GDM1 (cell line): ENCODE measurements at places on chromosomes 6 and 20.

- no peak for DNase-seq
Measured at GRCh38 chr6:5950361-5950785, 56.4 kb downstream of the NRN1 start.

DNA sequence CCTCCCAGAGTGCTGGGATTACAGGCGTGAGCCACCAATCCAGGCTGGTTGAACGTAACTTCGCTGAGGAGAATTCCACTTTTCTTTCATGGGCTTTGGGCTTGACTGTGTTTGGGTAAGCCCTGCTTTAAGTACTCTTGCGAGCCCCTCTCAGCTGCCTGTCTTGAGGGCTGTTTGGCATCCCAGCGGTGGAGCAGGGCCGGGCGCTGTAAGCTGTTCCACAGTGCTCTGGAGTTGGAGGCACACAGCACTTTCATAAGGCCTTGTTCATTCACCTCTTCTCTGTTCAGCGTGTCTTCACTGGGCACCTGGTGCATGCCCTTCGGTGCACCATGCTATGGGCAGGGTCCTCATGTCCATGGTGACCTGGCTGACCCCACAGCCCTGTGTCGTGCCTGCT, 21.6 kb downstream of the PNLDC1 start:
- DNase-seq = no peak

DNA sequence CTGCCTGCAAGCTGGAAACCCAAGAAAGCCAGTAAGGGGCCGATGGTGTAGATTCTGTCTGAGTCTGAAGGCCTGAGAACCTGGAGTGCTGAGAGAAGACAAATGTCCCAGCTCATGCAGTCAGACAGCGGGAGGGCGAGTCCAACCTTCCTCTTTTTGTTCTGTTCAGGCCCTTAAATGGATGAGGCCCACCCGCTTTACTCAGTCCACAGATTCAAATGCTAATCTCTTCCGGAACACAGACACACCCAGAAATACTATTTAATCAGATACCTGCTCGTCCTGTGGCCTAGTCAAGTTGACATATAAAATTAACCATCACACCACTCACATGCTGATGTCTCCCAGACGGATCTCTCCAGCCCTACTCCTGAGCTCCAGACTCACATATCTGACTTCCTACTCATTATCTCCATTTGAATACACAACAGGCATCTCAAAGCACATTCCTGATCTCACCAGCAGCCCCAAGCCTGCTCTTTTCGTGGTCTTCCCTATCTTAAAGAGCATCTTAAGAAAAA, 26.7 kb upstream of the SRC start:
- no peak for DNase-seq

DNA sequence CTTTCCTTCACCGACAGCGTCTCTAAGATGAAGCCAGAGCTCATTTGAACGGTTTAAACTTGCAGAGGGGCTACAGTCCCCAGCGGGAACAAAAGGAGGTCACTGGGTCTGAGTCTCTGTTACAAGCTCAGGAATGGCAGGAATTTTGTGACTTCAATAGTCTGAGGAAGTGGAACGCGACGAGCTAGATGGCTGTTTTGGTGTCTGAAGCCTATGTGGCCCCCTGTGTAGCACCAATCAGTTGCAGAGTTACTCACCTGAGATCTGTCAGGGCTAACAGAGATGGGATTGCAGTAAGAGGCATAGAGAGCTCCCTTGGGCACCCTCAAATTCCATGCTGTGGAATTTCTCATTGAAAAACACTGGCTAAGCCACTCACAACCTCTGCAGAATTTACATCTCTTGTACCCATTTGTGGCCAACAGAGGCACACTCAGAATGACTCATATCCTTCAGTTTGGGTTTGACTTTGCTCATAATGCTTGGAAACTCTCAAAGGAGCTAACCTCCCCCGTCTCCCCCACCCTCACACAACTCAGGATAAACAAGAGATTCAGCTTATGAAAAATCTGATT, 7.1 kb upstream of the TCP11 start:
- DNase-seq = no peak

DNA sequence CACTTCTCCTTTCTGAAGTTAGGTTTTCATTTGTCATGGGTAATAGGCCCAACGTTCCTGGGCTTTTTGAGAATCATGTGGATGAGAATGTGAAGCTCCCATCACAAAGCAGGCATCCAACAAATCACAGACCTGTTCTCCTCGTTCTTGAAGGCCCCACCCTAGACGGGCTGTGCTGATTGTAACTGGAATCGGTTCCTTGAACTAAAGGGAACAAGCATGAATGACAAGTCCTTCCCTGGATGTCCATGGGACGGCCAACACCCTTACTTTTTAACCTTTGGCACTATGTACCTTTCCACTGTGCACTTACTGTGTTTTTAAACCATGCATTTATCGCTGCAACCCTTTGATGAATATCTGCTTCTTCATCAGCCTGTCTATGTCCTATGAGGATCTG, 438.2 kb downstream of the CD83 start:
- no peak for DNase-seq

DNA sequence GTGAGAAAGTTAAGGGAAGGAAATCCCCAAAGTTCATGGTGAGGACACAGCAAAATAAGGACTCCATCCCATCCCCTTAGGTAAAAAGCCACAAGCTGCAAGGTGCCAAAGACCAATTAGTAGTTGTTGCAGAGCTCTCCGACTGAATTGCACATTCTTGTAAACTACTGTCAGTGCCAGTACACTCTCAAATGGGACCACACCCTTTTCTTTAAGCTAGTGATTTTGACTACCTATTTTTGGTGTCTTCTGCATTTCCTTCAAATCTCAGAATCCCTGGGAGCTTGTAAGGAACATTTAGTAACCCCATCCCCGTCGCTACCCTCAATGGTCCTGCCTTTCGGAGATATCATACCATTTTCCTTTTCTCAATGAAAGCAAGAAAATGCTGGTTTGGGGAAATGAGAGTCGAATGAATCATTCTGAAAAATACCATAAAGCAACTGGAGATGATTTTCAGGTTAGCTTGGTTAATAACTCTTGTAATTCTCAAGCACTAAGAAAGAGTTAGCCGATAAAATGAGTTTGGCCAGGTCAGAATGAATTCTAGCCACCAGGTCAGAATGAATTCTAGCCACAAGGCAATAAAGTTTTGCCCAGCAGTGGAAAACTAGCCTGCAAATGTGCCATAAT, 5.2 kb upstream of the HMGN3 start:
- no peak for DNase-seq

DNA sequence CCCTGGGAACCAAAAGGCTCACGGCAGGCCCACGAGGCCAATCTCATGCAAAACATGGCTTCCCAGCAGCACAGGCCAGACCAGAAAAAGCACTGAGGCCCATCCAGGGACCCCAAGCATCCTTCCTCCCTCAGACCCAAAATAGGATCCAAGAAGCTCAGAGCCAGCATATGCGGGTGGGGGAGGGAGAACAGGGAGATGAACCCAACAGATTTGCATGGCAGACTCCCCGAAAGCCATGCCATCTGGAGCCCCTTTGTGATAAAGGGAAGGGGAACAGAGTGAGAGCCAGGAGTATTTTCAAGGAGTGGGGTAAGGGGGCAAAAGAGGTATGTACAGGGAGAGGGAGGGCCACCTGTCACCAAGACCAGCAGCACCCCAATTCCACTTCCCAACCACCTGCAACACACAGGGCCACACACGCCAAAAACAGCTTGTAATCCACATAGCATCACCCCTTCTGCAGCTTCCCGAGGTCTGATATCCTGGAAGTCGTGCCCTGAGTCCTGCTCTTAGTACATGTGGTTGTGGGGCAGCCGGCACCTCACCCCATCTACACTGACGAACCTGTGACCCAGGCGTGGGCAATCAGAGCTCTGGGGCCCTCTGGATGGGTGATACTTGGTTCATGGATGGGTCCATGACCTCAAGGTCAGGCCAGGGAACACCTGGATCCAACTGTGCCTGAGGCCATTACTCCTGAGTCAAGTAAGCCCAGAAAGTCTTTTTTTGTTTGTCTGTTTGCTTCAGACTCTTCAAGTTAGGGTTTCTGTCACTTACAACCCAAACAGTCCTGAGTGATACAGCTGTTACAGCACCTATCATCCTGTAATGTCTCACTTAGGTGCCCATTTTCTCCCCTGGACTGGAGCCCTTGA, 24.4 kb downstream of the PREX1 start:
- no peak for DNase-seq

DNA sequence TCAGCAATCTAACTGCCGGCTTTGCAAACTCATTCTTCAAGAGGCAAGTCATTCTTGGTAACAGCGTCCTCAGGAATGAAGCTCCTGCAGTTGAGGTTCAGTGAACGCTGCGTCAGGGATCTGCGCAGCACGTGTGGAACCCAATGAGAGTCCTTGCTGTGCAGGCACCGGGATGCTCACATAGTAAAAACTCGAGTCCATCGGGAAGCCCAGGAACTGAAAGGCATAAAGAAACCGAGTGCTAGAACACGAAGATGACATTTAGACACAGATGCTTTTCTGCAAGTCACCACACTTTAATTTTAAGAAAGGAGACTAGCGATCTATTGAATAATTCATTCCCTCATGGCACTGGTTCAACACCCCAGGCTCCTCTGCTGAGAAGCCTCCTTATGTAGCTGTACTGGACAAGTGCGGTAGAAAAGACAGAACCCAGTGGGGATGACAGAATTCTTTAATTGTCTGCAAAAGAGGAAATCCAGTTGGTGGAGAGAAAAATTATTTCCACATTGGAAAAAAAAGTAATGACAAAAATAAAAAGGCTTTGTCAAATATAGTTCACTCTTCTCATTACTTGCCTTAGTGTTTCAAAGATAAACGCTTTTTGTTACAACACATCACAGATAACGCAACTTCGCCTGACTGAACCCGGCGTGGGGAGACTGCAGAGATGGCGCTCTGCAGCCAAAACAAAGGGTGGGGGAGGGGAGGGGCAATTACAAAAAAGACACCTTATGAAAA, 1.9 kb upstream of the AFDN start:
- no peak for DNase-seq
